ENCODE measurements at places on chromosomes 6 and 20.

DNA sequence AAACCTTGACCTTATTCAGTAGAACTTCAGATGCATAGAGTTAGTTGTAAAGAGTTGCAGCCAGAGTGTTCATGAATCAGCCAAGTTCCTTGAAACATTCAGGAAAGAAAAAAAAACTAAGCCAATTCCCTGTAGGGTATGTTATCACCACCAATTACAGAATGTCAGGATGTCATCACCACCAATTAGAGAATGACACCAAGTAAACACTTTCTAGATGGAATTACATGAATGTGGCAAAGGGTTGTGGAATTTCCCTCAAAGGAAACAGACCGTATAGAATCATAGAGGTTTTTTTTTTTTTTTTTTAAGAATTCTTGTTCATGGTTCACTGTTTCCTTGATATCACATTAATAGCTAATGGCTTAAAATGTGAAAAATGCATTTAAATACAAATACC is 472.1 kb upstream of the RNF217 start:
- no peak for DNase-seq

- no peak for DNase-seq
Measured at GRCh38 chr6:47109281-47109680, 67.1 kb upstream of the ADGRF1 start.

DNA sequence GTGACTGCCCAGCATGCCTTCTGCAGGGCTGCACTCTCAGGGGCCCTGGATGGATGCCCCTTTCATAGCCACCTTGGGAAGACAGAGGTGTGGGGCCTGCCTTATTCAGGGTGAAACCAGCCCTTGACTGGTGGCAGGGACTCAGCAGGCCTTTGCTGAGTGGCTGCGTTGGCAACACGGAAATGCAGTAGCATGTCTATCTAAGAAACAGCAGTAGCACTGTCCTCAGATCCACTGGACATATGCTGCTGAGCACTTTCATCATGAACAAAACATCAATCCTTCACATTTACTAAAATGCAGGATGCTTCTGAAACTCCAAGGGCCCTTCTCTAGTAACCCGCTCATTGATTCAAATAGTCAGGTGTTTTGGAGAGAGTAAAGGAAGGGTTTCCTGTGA is 4.9 kb upstream of the TBXT start:
- DNase-seq, result no peak

- no peak for DNase-seq
Measured at GRCh38 chr6:74319292-74319691, 623.3 kb downstream of the CD109 start.

- no peak for DNase-seq
Measured at GRCh38 chr6:74318738-74319137, 622.7 kb downstream of the CD109 start.

GRCh38 chr6:165821754-165822153 is 158.7 kb upstream of the PDE10A start:
- DNase-seq, result no peak

DNA sequence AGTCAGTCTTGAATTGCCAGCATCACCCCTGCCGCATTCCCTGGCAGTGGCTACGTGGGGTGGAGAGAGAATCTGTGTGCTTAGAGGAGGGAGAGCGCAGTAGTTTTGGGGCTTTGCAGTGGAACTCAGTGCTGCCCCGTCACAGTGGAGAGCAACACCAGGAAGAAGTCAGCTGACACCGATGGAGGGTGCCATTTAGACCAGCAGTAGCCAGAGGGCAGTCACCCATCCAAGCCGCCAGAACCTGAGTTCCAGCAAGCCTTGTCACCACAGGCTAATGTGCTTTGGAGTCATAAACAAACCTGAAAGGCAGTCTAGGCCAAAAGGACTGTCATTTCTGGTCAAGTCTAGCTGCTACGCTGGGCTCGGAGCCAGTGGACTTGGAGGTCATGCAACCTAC is 22.0 kb upstream of the PERP start:
- no peak for DNase-seq

Measured in hematopoietic multipotent progenitor cell (in vitro differentiated cells).